ENCODE measurements at places on chromosomes 16 and 17.

DNA sequence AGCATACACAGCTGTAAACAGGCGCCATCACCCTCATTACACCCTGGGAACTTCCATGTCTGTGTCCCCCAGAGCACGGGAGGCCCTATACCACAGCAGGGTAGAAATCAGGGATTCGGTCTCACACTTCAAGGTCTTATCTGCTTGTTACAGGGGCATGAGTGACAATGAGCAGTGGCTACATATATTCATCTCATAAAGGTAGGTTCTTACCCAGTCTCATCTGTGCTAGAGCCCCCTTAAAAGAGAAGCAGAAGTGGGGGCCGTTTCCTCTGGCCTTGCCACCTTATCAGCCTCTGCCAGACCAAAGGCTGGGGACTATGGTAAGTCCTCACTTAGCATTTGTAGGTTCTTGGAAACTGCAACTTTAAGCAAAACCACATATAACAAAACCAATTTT is 46.5 kb downstream of the IRX5 start:
- no peak for DNase-seq

GRCh38 chr17:66353937-66354401 is 51.6 kb downstream of the PRKCA start:
- DNase-seq = no peak

DNA sequence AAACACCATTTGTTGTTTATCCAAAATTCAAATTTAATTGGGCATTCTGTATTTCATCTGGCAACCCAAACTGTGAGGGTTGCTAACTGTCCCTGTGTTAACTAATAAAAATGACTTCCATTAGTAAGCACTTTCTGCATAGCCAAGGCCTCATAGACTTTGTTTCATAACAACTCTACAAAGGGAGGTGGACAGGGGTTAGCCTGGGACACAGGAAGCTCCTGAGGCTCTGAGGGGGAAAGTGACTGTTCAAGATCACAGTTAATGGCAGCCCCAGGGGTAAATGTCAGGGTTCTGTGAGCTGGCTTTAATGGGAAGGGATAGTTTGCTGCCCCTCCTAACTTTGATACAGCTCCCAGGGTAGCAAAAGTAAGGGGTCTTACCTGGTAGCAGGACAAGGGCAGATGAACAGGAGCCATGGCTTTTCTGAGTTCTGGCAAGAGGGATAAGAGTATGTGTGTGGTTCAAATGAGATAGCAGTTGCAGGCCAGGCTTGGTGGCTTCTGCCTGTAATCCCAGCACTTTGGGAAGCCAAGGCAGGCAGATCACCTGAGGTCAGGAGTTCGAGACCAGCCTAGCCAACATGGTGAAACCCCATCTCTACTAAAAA is 2.2 kb downstream of the HEATR9 start:
- DNase-seq = no peak

DNA sequence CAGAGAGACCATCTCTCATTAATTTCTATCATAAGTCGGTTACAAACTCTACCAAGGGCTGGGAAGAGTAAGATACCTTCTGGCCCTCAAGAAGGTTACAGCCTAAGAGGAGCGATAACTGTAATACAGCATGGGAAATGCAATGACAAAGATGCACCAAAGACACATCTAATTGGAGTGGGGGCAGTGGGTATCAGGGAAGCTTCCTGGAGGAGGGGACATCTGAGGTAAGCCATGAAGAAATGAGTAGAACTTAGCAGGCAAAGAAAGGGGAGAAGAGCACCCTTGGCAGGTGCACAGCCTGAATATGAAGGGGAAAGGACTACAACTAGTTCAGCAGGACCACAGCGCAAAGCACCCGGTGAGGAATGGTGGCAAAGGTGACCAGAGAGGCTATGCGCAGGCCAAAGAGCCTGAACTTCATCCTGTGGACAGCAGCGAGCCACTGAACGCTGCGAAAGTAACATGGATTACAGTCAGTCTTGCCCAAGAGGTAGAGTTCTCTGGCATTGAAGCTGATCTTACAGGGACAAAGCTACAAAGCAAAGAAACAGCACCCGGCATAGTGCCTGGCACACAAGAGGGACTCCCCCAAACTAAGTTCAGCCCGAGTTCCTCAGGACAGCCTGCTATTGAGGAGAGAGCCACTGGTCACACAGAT is 2.8 kb downstream of the TBC1D10B start:
- DNase-seq = no peak

DNA sequence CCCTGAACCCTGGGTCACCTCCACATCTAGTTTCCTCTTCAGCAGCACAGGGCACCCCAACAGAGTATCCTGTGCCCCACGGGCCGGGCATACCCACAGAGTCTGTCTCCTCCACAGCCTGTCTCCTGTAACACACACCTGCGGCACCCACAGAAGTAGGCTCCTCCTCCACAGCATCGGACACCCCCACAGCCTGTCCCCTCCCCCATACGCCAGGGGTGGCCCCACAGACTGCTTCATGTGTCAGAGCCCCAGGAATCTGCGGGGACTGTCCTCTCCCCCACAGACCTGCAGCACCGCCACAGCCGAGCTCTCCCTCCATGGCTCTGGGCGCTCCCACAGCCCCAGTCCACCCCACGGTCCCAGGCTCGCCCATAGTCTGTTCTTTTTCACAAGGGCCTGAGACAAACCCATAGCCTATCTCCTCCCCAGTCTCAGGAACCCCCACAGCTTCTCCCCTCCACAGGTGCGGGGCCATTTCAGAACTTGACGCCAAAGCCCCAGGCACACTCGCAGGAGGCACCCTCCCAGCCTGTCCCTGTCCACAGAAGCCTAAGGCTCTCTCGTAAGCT is 1.4 kb downstream of the KIAA0753 start:
- DNase-seq = no peak

DNA sequence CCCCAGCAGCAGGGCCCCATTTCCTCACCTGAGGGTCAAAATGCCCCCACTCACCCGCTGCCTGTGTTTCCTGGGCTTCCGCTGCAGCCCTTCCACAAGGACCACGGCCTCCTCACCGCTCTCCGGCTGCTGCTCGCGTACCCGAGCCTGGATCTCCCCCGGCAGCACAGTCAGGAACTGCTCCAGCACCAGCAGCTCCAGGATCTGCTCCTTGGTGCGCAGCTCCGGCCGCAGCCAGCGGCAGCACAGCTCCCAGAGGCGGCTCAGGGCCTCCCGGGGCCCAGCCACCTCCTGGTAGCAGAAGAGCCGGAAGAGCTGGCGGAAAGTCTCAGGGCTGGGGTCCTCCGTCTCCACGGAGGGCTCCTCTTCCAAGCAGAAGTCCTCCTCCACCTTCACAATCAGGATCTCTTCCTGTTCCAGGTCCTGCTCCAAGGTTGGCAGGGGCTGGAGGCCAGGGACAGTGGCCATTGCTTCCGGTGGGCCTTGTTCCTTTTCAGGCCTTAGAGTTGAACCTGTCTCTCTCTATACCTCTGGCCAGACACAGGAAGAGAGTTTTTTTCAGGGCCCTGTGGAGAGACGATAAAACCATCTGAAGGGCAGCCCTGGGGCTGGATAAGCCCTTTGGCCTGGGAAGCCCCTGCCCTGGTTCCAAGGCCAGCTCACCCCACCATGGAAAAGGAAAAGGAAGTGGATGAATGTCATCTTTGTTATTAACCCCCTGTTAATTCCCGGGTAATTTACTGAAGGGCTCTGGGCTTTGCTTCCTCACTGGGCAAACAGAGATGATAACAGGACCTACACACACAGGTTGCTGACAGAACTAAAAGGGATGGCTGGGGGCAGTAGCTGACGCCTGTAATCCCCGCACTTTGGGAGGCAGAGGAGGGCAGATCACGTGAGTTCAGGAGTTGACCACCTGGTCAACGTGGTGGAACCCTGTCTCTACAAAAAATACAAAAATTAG is 1.2 kb downstream of the ZNF500 start:
- DNase-seq = no peak

- no peak for DNase-seq
These were observed 384.9 kb downstream of the GRIN2A start for GRCh38 chr16:9797306-9797705.

- DNase-seq = no peak
These were observed 57.8 kb downstream of the MYH10 start for GRCh38 chr17:8572764-8573163.

GRCh38 chr17:38403491-38403890 is 24.8 kb upstream of the ARHGAP23 start:
- DNase-seq = no peak

DNA sequence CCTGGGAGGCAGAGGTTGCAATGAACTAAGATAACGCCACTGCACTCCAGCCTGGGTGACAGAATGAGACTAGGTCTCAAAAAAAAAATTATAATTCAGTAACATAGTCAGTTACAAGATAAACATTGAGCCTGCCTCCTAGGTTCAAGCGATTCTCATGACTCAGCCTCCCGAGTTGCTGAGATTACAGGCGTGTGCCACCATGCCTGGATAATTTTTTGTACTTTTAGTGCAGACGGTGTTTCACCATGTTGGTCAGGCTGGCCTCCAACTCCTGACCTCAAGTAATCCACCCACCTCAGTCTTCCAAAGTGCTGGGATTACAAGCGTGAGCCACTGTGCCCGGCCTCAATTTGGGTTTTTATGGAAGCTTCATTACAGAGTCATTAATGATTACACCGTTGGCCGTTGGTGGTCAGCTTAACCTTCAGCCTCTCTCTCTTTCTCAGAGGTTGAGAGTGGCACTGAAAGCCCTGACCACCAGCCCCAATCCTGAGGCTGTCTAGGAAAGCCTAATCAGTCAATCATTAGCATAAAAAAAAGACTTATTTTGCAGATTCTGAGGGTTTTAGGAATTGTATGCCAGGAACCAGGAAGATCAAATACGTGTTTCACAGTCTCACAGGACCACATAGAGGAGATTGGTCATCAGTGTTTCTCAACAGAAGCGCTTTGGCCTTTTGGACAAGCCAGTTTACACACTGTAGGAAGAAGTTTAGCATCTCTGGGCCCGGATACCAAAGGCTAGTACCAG is 1.3 kb upstream of the LRRC37A3 start:
- no peak for DNase-seq

GRCh38 chr16:65244787-65245186 is 122.9 kb upstream of the CDH11 start:
- no peak for DNase-seq

DNA sequence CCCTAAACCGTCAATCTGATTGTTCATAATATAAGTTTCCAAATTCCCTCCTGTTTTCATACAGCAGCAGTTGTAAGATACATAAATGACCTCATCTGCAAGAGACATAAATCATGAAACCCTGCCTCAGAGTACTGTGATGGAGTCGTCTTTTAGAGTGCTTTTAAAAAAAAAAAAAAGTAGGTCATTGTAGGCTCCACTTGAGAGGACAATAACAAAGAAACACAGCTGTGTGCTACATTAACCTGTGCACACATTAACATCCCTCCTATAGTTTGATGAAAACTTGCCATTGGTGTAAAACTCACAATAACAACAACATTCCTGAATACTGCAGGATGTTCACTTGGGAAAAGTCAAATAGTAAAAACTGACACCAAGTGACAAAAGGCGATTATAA is 56.5 kb downstream of the XPO6 start:
- DNase-seq = no peak

- no peak for DNase-seq
These were observed 4.1 kb downstream of the NOTUM start for GRCh38 chr17:81956607-81957589.

DNA sequence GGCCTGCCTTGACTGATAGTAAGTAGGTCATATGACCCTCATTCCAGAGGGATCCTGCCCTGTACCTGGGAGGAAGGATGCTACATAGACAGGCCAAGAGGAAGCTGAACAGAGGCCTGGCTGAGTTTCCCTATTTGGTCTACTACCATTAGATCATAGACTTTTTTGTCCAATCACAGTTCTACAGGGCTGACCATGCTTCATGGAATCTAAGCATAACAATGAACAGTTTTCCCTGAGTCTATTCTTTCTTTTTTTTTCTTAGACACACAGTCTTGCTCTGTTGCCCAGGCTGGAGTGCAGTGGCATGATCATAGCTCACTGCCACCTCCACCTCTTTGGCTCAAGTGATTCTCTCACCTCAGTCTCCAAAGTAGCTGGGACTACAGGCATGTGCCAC is 3.9 kb downstream of the GPR179 start:
- no peak for DNase-seq

DNA sequence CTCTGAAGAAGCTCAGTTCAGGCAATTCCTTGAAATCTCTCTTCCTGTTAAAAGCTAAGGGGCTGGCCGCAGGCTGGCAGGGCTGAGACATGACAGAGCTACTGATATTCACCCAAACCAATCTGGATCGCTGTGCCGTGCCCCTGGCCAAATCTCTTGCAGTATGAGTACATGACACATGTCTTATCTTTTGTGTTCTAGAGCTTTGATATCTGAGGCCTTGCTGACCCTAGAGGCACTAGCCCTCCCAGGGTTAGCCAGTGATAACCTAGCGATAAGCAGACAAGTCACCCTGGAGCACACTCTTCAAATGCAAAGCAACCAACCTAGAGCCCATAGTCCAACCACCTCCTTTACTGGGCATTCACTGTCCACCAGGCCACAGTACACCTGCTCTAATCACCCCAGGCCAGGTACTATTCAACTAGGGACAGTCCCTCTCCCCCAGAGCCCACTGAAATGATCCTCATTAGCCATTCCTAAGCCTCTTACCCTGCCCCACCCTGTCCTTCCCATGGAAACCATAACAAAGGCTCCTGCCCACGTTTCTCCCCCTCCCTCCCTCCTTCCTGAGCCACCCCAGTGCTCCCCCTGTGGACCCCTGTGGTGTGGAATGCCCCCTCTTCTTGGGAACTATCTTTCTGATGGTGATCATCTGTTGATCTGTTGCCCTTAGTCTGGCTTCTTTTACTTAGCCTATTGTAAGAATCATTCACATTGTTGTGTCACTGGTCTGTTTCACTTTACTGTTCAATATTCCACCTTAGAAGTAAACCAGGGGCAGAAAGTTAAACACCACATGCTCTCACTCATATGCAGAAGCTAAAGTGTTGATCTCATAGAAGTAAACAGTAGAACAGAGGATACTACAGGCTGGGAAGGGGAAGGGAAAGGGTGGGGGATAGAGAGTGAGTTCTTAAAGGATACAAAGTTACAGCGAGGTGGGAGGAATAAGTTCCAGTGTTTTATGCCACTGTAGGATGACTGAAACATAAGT is 52.5 kb downstream of the TEKT5 start:
- DNase-seq = no peak

- DNase-seq = no peak
These were observed 92.8 kb downstream of the RBFOX3 start for GRCh38 chr17:79517827-79518584.

GRCh38 chr16:14070555-14070876 is 603 bp upstream of the MRTFB start:
- DNase-seq = no peak

- DNase-seq = no peak
These were observed 52.7 kb upstream of the NOG start for GRCh38 chr17:56540836-56541235.

- DNase-seq = no peak
These were observed 25.9 kb downstream of the NMT1 start for GRCh38 chr17:45086865-45087503.

GRCh38 chr17:47311420-47311819 is 12.3 kb upstream of the EFCAB13 start:
- no peak for DNase-seq
